ENCODE measurements at places on chromosomes 2 and 18. TPM values are rescaled to one million over a fixed set of nuclear protein-coding genes. Genes with fewer than 3 reads are reported as not detected.

- no peaks in the 10 kb centered on the region for H3K36me3 ChIP-seq
- no peaks in the 10 kb centered on the region for H3K4me1 ChIP-seq
- H3K4me3 ChIP-seq = no peak overlapping the region
- no peak overlapping the region for H3K27ac ChIP-seq
- H3K27me3 ChIP-seq = no peaks in the 10 kb centered on the region
Measured at GRCh38 chr2:212392043-212392442, 146.6 kb downstream of the ERBB4 start.

DNA sequence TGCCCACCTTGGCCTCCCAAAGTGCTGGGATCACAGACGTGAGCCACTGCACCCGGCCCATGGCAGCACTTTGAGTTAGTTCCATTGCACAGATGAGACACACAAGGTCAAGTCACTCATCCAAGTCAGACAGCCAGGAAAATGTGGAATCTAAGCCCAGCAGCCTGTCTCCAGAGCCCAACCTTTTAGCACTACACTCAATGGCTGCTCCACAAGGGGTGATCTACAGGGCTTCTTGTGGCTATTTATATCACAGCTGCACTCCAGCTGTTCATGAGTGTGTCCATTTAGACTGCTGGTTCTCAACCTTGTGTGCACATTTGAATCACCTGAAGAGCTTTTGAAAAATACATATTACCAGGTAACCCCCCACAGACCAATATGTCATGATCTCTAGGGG is 72.9 kb upstream of the RPL31 start:
- H3K27me3 ChIP-seq = no peaks in the 10 kb centered on the region
- H3K4me3 ChIP-seq = no peak overlapping the region
- H3K4me1 ChIP-seq = no peaks in the 10 kb centered on the region

- peak overlapping the region; percentile 90 for H3K27ac ChIP-seq
- no peak for DNase-seq
- H3K27me3 ChIP-seq = no peaks in the 10 kb centered on the region
- H3K36me3 ChIP-seq = no peaks in the 10 kb centered on the region
- peaks cover 39% of the 10 kb centered on the region for H3K4me1 ChIP-seq
- H3K4me3 ChIP-seq = no peak overlapping the region
Measured at GRCh38 chr2:85436836-85437487, 18.4 kb downstream of the SH2D6 start.

GRCh38 chr18:2982452-2983269 is 30.3 kb downstream of the LPIN2 start:
- peaks cover 54% of the 10 kb centered on the region for H3K4me1 ChIP-seq
- H3K27me3 ChIP-seq = no peaks in the 10 kb centered on the region
- peak overlapping the region; percentile 84 for H3K27ac ChIP-seq
- peak; percentile 46 for DNase-seq

GRCh38 chr2:208415255-208415654 is 8.7 kb downstream of the PTH2R start:
- DNase-seq = no peak
- peaks cover 1% of the 10 kb centered on the region for H3K27me3 ChIP-seq
- H3K4me3 ChIP-seq = no peak overlapping the region

DNA sequence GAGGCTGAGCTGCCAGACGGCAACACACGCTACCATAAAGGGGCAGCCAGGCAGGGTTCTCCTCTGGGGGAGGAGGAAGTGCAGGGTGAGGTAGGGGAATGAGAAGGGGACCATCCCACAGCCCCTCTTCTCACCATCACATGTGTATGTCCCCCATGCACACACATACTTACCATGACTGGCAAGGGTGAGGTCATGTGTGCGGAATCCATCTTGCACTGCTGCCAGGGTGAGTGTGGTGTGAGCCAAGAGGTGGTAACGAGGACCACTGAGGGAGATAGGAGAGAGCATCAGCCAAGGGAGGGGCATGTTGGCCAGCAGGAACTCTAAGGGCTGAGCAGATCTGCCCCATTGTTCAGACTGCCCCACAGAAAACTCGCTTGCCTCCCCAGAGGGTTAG is 7.1 kb downstream of the WDR54 start:
- H3K27ac ChIP-seq = no peak overlapping the region
- no peak overlapping the region for H3K4me3 ChIP-seq
- no peaks in the 10 kb centered on the region for H3K36me3 ChIP-seq
- H3K27me3 ChIP-seq = no peaks in the 10 kb centered on the region
- H3K4me1 ChIP-seq = no peaks in the 10 kb centered on the region
- no peak for DNase-seq

DNA sequence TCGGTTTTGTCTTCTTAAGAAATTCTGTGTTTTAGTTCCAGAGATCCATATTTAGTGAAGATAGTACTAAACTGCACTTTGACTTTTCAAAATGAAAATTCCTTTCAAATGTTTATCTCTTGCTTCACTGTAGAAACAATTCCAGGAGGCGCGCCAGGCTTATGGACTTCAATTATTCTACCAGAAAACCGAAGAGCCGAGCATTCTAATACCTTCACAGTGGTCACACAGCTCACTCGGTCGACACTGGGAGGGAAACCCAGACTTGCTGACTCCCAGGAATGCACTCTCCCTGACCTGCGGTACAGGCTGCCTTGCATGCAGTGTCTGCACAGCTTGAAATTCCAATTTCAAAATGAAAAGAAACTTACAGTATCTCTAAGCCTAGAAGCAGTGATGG is 119.9 kb upstream of the PIEZO2 start:
- H3K4me1 ChIP-seq = no peaks in the 10 kb centered on the region
- no peaks in the 10 kb centered on the region for H3K36me3 ChIP-seq
- H3K27ac ChIP-seq = no peak overlapping the region
- H3K27me3 ChIP-seq = no peaks in the 10 kb centered on the region

DNA sequence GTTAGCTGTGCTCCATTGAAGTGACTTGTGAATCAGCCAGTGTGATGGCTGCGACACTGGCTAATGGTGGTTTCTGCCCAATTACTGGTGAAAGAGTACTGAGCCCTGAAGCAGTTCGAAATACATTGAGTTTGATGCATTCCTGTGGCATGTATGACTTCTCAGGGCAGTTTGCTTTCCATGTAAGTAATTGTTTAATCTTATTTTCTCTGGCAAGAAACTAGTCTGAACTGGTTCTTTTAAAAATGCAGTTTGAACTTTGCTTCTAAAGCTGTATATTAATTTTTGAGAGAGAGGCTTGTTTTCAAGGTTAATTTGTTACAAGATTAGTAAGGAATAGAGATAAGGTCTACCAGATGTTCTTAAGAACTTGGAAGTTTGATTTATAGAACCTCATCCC is 46.7 kb downstream of the GLS start:
- peaks cover 40% of the 10 kb centered on the region for H3K36me3 ChIP-seq
- H3K4me3 ChIP-seq = no peak overlapping the region
- no peaks in the 10 kb centered on the region for H3K27me3 ChIP-seq
- DNase-seq = no peak
- H3K4me1 ChIP-seq = no peaks in the 10 kb centered on the region
- no peak overlapping the region for H3K27ac ChIP-seq

Gene GAL3ST2
- total RNA-seq = 50.8 TPM

Gene ZSWIM2
- not detected for total RNA-seq
